Activated CD4-positive, alpha-beta T cell treated with anti-CD3 and anti-CD28 coated beads, Interleukin-2, amount 10 ng/mL, durations not matched to agents 7 days and 5 days (primary cell): ENCODE measurements at places on chromosomes 6 and 20. TPM values are rescaled to one million over a fixed set of nuclear protein-coding genes. Genes with fewer than 3 reads are reported as not detected.

The C6orf89 gene
- 58.1 TPM for total RNA-seq

The BMP7 gene
- not detected for total RNA-seq

The IL20RA gene
- not detected for total RNA-seq

The ENPP4 gene
- 6.7 TPM for total RNA-seq

The MYH7B gene
- 0.04 TPM for total RNA-seq

The ABHD16B gene
- not detected for total RNA-seq

The HLA-F gene
- 315 TPM for total RNA-seq

The ANGPT4 gene
- not detected for total RNA-seq

The RAE1 gene
- total RNA-seq = 37.5 TPM
